Diencephalon (tissue), 1 donor: ENCODE measurements at places on chromosomes 5 and 9. TPM values are rescaled to one million over a fixed set of nuclear protein-coding genes. Genes with fewer than 3 reads are reported as not detected.

Gene PAPPA
- total RNA-seq, result 1.8 TPM

Gene RNF208
- 1.8 TPM for total RNA-seq

Gene FAM221B
- 0.23 TPM for total RNA-seq

Gene TLR4
- total RNA-seq, result 10.6 TPM

Gene SLC6A7
- total RNA-seq, result 20.5 TPM

Gene BTNL8
- not detected for total RNA-seq

Gene PRELID1
- 48.2 TPM for total RNA-seq

Gene C5orf63
- 9.5 TPM for total RNA-seq

Gene PIP5KL1
- 11.5 TPM for total RNA-seq
